Mesangial cell (primary cell): ENCODE measurements at places on chromosomes 13 and 19. TPM values are rescaled to one million over a fixed set of nuclear protein-coding genes. Genes with fewer than 3 reads are reported as not detected.

The PLIN4 gene
- total RNA-seq, result 0.13 TPM in 1 of 2 replicates, not detected in the other

The PEX11G gene
- 3.9 and 9.5 TPM in 2 replicates for total RNA-seq

The CERS1 gene
- total RNA-seq, result 0.81 and 2.8 TPM in 2 replicates

The LYPD5 gene
- 0.13 and 0.33 TPM in 2 replicates for total RNA-seq
